Naive thymus-derived CD4-positive, alpha-beta T cell (primary cell): ENCODE measurements at places on chromosomes 2 and 18. TPM values are rescaled to one million over a fixed set of nuclear protein-coding genes. Genes with fewer than 3 reads are reported as not detected.

DNA sequence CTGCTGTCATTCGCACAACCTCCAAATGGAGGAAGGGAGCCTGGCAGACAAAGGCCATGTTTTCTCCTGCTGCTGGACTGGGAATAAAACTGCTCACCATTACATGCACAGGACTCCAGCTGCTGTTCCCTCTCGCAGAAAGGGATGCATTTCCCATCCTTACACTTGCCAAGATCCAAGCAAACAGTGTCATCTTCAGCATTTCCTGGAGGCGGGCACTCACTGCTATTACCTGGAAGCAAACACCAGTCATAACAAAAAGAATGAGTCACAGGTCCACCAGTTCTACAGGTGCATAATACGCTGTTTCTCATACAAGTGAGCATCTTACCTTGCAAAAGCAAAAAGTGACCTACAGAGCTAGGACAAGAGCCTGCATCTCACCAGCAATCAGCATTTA is 22.7 kb downstream of the IAH1 start:
- no peak for DNase-seq

DNA sequence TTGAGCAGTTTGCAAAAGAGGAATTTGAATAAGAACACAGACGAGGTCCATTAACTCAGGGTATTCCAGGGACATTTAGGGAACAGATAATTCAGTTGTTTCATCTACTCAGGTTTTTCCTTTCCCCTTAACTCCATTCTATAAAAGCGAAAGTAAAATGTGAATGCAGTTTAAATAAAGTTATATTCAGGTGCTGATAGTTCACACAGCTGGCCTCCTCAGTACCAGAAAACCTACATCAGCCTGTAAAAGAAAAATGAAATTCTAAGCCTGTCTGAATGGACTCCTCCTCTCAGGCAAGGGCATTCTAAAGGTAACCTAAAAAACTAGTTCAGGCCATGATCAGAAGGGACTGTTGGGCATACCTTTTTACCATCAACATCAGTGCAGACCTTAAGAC is 873.8 kb downstream of the SUCLG1 start:
- no peak for DNase-seq

DNA sequence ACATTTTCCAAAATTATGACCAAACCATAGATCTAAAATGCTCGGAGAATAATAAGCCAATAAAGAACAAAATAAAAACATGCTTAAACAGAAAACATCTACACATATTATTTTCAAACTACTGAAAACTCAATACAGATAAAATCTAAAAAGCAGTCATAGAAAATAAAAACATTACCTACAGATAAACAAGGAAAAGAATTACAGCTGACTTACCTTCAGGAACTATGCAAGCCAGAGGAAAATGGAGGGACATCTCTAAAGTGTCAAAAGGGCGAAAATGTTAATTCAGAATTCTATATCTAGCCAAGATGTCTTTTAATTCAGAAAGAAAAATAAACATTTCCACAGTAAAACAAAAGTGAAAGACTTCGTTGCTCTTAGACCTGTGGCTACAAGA is 112.9 kb upstream of the GYPC start:
- no peak for DNase-seq

Gene ADCYAP1
- total RNA-seq, result 0.34 TPM

DNA sequence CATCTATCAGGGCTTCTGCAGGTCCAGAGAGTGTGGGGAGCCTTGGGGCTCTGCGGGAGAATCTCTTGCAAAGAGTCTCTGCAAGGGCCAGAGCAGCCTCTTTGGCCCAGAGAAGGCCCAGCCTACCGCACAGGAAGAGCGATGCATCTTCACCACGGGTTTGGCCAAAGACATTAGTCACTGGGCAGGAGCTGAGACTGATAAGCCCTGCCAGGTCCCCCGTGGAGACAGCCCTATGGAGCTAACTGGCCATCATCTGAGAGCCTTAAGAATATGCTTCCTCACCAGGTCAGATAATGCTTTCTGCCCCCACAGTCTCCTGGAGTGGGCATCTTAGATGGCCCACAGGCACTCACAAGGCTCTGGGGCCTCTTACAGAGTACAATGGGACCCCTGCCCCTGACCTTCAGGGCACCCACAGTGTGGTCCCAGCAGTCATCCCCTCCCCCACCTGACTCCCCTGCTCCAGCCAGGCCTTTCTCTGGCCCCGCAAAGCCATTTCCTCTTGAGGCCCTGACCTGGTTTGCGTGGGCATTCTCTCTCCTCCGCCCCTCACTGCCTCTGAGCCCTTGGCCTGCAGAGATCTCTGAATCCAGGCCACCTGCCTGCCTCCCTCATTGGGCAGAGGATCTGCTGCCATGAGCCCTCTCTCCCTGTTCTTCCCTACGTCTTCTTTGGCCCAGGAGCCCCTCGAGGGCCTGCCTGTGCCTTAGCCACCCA is 31.9 kb upstream of the MAPRE3 start:
- no peak for DNase-seq

DNA sequence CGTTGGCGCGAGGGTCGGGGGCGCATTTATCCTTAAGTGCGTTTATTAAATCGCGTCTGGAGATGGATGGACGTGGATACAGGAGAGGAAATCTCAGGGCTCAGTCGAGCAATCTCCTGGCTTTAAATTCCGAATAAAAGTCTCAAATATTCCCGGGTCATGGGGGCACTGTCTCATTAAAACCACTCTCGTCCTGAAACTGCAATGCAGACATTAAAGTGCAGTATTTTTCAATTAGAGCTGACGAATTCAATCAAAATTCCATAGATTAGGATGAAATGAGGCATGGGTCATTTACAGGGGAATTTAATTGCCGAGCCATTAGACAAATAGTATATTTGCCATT is 10.7 kb upstream of the GBX2 start:
- no peak for DNase-seq

Gene REL
- total RNA-seq, result 59.1 TPM

GRCh38 chr2:237143676-237144440 is 58.2 kb downstream of the COPS8 start:
- no peak for DNase-seq

Gene MEP1B
- not detected in 2 replicates for total RNA-seq

- DNase-seq, result no peak
These were observed 17.6 kb upstream of the COPS8 start for GRCh38 chr2:237068005-237068576.

GRCh38 chr18:48885924-48886400 is 64.8 kb downstream of the SMAD7 start:
- DNase-seq, result no peak

Gene TRIM54
- not detected for total RNA-seq

DNA sequence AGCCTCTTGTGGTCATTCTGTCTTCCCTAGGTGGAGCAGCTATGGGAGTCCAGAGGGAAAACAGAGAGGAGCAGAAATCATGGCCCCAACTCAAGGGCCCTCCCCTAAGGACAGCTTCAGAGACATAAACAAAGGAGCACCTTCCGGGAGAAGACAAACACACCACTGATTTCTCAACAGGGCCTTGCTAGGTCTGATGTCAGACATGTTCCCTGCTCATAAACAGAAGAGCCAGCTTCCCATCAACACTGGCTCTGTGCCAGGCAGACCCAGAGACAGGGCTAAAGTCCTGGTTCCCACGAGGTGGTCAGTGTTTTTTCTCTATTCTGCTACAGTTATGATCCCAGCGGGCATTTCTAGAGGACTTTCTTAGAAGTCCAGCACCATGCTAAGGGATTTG is 19.3 kb downstream of the CXCR2 start:
- DNase-seq, result no peak

- DNase-seq, result no peak
These were observed 93.9 kb downstream of the EVA1A start for GRCh38 chr2:75466708-75467311.

Gene CXCR4
- 243 TPM for total RNA-seq

Gene WDR7
- total RNA-seq, result 59.8 TPM

DNA sequence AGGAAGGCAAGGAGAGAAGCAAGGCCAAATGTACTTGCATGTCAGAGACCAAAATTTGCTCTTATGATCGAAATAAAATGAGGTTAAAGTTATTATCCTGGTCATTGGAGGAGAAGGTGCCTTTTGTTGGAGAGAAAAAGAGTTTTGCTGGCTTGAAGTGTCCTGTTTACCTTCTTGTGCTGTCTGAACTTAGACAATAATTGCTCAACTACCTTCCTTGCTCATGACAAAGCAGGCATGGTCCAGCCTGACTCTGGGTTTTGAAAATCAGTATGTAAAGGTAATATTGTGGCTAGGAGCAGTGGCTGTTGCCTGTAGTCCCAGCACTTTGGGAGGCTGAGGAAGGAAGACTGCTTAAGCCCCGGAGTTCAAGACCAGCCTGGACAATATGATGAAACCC is 89.1 kb downstream of the MEIS1 start:
- no peak for DNase-seq

- DNase-seq, result no peak
These were observed 909 bp downstream of the TGFA start for GRCh38 chr2:70552501-70553333.

Gene UGT1A3
- total RNA-seq, result not detected

- peak; percentile 9 for DNase-seq
These were observed 713 bp downstream of the ATOH8 start for GRCh38 chr2:85754313-85755095.

- DNase-seq, result no peak
These were observed 18.4 kb downstream of the NCOA1 start for GRCh38 chr2:24509425-24509824.

Gene ZDBF2
- total RNA-seq, result 9.1 TPM

DNA sequence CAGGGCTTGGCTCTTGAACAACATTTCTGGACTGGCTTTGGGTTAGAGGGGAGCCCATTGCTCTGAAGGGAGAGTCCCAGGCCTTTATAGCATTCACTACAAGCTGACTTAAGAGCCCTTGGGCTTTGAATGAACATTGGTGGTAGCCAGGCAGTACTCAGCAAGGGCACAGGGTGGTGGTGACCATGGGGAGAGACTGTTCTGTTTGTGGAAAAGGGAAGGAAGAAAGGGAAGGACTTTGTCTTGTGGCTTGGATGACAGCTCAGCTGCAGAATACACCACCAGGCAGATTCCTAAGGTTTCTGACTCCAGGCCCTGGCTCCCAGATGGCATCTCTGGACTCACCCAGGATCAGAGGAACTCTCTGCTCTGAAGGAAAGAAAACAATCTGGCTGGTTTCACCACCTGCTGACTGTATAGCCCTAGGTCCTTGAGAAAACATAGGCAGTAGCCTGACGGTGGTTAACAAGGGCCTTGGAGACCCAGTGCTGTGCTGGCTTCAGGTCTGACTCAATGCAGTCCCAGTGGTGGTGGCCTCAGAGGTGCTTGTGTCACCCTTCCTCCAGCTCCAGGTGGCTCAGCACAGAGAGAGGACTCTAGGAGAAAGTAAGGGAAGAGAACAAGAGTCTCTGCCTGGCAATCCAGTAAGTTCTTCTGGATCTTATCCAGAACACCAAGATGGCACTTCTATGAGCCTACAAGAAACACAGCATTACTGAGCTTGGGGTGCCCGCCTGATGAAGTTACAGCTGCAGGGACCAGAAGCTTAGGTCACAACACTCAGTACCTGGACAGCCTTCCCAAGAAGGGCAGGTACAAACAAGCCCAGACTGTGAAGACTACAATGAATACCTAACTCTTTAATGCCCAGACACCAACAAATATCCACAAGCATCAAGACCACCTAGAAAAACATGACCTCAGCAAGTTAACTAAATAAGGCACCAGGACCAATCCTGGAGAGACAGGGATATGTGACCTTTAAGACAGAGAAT is 16.4 kb upstream of the ABCB11 start:
- no peak for DNase-seq

Gene NAT8
- total RNA-seq, result not detected in 2 replicates

DNA sequence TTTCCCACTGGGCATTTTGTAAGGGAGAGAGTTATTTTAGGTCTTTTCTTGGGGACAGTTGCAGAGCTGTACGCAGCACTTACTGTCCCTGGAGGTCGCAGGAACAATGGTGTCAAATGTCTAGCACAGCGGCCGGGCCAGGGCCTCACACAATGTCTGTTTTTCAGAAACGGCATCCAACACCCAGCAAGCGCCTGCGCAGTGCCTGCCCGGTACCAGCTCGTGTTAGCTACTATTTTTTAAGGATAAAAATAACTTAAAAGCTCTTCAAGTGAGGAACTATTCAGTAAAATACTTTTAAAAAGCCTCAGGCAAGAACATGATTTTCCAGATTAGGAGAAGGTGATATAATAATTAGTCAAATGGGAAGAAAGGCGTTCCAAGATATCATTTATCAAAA is 90.0 kb downstream of the MBP start:
- DNase-seq, result no peak

- DNase-seq, result no peak
These were observed 112.5 kb upstream of the CXCR4 start for GRCh38 chr2:136230464-136230863.

DNA sequence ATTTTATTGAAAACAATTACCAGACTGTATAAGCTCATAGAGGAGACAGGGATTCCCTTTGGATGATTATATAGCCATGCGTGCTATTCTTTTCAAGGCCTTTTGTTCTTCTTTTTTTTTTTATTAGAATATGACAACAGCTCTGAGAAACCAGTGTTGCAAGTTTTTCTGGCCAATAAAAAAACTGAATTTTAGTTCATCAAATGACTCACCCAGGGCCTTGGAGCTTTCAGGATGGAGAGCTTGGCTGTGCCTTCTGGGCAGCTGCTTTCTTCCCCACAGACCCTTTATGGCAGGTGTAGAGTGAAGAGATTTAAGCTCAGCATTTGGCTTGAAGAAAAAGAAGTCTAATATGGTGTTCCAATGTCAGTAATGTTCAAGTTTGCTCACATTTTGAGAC is 497.9 kb upstream of the FANCL start:
- no peak for DNase-seq

DNA sequence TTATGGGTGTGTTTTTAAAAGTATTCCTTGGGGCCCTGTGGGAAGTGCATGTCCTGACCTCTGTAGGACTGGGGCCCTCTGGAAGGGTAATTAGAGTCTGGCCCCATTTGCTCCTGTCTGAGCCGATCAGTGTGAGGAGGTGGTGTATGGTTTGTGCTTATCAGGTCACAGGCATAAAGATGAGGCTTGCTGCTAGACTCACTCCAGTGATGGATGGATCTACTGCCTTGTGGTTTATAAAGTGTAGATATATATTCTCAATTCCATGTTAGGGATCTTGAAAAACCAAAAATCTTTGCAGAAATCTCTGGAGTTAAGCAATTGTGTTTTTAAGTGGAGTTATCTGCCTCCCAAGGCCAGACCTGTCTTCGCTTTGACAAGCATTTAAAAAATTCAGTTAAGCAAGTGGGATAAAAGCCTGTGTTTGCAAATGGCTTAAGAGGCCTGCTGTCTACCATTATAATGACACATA is 182.4 kb downstream of the PTPRM start:
- DNase-seq, result no peak

DNA sequence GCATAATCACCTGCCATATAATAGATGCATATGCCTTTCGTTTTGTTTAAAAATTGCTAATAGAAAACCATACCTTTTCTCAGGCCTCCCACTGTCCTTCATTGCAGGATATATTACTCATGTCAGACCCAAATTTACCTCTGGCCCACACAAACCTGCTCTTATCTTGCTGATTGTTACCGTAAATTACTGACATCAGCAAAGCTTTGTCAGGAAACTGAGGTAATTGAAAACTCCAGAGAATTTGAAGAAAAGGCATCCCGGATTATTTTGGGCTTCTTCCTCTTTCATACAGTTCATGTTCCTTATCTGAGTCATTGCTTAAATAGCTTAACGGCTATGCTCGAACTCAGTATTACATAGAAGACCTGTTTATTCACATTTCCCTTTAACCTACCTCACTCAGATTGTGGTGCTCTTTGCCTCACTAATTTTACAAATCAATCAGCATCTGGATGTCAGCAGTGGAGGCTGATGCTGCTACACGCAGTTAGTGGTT is 145.7 kb downstream of the ZEB2 start:
- no peak for DNase-seq
